ENCODE measurements at places on chromosomes 4 and X.

DNA sequence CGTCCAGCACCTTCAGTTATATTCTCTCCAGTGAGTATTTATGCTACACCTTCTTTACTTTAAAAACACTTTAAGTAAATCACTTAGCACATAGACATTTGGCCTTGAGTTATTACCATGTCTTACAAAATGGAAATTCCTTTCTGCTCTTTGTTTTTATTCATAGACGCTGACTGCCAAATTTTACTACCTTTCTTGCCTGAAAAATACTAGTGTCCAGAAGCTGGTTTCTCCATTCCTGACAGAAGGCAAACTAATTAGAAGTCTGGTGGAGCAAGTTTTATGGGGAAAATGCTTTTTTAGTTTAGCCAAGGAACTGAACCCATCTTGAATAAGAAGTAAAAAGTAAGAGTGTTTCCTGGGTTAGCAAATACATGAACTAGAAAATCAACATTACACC is 65.5 kb downstream of the SPATA18 start:
- no peak for DNase-seq

DNA sequence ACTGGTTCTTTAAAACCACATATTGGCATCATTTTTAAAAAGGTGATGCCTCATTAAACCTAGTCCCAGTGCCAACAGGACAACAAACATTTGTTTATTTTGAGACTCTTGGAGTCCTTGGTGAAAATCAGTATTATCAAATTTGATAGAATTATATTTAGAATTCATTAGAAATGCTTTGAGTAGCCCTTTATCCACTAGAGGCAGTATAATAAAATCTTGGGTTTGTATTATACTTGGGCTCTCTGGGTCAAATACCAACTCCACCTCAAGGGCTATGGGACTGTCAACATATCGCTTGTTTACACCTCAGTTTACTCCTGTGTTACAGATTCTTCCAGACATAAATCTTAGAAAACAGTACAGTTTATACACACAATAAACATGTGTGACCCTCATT is 335.7 kb upstream of the FSTL5 start:
- DNase-seq = no peak

- no peak for DNase-seq
Observed at GRCh38 chr4:83832110-83832825, 296.4 kb downstream of the GPAT3 start.

DNA sequence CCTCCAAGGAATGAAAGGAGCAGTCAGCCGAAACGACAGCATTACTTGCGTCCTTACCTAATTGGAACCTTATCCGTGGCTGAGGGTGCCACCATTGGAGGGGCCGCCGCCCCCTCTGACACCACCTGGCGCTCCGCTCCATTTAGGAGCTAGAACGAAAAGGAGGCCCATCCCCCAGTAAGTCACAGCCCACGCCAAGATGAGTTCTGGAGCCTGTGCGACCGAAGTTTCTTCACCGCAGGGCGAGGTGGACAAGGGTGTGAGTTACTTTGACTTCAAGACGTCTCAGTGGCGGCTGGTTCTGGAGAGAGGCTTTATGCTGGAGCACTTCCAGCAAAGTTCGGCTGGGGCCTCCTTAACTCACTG is 729 bp upstream of the IRF2 start:
- DNase-seq = peak; percentile 59

- DNase-seq = no peak
Observed at GRCh38 chr4:118114720-118115119, 80.4 kb downstream of the NDST3 start.

- no peak for DNase-seq
Observed at GRCh38 chr4:87185146-87185870, 35.1 kb downstream of the KLHL8 start.

- DNase-seq = no peak
Observed at GRCh38 chr4:166816890-166817289, 417.4 kb downstream of the SPOCK3 start.

GRCh38 chrX:114338870-114339269 is 245.0 kb upstream of the HTR2C start:
- no peak for DNase-seq

DNA sequence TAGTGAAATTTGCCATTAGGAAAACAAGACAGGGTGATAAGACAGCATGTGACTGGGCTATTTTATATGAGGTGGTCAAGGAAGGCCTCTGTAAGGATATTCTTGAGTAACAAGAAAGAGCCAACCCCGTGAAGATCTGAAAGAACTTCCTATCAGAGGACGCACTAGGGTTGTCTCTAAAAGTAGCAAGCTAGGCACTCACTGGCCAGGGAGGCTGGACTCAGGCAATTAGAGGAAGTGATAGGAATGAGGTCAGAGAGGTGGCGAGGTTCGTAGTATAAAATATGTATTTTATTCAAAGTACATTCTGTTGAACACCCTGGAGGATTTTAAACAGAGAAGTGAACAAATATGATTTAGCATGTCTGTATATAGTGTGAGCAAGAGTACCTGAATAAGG is 4.6 kb downstream of the BMPR1B start:
- no peak for DNase-seq

- DNase-seq = no peak
Observed at GRCh38 chrX:53288189-53288588, 6.8 kb upstream of the IQSEC2 start.

GRCh38 chrX:100928660-100929613 is at the start of gene XKRX:
Gene XKRX, minus strand, starts transcription at chrX:100928917. Its CDS starts 613 bp downstream, at chrX:100928304.
- DNase-seq = peak; percentile 49

GRCh38 chrX:67555578-67556203 is 11.9 kb downstream of the AR start:
- no peak for DNase-seq

- DNase-seq = peak; percentile 28
Observed at GRCh38 chrX:11423362-11423818, 130.2 kb downstream of the AMELX start.

GRCh38 chr4:48102303-48102702 is 31.7 kb downstream of the TXK start:
- DNase-seq = no peak

GRCh38 chr4:174152717-174153466 is 130.6 kb downstream of the FBXO8 start:
- no peak for DNase-seq

- DNase-seq = peak; percentile 18
Observed at GRCh38 chrX:147912093-147912801, 528 bp downstream of the FMR1 start.

- no peak for DNase-seq
Observed at GRCh38 chrX:13545726-13546125, 23.7 kb upstream of the EGFL6 start.

- no peak for DNase-seq
Observed at GRCh38 chr4:7429601-7430078, 5.1 kb downstream of the PSAPL1 start.

DNA sequence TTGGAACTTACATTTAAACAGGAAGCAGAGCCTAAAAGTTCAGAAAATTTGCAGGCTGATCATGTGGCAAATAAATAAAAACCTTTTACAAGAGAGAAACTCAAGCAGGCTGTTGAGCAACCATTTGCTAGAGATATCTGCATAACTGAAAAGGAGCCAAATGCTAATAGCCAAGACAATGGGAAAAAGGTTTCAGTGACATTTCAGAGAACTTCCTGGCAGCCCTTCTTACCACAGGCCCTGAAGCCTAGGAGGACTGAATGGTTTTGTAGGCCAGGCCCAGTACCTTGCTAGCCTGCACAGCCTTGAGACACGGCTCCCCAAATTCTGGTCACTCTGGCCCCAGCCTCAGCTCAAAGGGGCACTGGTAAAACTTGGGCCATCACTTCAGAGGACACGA is 945.1 kb downstream of the ADGRL3 start:
- no peak for DNase-seq

GRCh38 chr4:87339440-87339839 is 16.8 kb upstream of the HSD17B13 start:
- DNase-seq = no peak

DNA sequence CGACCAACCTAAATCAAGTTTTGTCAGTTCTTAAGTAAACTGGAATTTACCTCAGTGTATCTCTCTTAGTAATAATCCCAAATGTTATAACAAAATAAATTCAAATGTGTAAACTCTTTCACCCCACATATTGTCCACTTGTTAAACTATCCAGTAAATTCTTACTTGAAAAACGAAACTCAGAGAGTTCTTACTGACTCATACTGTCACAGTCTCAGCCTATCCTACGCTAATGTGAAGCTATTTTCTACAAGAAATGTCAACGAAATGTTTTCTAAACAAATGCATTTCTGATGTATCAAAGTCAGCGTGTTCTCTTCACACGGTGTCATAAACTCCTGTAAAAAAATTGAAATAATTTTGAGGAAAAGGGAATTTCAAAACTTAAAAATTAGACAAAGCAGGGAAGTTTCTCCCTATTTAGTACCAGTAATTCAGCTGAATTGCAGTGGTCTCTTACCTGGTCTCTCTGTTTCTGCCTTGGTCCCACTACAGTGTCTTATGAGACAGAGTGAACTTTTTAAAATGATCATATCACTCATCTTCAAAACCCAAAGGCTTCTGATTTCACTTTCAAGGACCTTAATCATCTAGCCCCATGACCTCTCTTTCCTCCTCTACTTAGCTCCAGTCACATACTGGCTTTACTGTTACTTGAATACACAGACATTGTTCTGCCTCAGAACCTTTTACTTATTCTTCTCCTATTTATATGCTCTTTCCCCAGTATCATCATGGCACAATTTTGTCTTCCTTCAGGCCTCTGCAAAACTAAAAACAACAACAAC is 63.3 kb downstream of the DCAF8L1 start:
- DNase-seq = no peak

DNA sequence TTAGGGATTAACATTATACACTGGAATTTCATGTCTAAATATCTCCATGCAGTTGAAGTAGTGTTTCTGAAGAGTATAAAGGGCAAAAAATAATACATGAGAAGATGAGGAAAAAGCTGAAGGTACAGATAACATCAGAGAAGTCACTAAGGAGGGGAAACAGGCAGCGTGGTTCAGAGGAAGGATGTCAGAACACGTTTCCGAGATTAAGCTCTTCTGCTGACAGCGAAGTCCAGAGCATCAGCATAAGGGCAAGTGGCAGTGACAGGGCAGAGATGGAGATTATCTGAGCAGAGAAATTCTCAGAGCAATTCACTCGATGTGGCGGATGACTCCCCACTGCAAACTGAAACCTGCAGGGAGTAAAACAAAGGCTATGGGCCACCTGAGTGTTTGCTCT is 443.2 kb upstream of the FRG1 start:
- DNase-seq = no peak

DNA sequence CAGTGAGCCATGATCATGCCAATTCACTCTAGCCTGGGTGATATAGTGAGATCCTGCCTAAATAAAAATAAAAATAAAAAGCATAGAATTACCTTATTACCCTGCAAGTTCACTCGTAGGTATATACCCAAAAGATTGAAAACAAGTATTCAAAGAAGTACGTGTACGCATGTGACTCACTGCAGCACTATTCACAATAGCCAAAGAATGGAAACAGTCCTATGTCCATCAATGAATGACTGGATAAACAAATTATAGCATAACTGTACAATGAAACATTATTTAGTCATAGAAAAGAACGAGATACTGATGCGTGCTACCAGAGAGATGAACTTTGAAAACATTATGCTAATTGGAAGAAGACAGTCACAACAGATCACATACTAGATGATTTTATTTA is 204.6 kb upstream of the DIAPH2 start:
- no peak for DNase-seq

DNA sequence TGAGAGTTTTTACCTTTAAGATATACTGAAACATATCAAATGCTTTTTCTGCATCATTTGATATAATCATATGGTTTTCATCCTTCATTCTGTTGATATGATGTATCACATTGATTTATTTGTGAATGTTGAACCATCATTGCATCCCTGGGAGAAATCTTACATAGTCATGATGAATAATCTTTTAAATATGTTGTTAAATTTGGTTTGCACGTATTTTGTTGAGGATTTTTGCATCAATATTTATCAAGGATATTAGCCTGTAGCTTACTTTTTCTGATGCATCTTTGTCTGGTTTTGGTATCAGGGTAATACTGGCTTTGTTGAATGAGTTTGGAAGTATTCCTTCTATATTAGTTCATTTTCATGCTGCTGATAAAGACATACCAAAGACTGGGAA is 541.4 kb downstream of the TLL1 start:
- no peak for DNase-seq

- no peak for DNase-seq
Observed at GRCh38 chrX:45747905-45748304, 547.2 kb upstream of the DIPK2B start.

GRCh38 chr4:80448056-80448455 is 112.5 kb downstream of the CFAP299 start:
- DNase-seq = no peak

DNA sequence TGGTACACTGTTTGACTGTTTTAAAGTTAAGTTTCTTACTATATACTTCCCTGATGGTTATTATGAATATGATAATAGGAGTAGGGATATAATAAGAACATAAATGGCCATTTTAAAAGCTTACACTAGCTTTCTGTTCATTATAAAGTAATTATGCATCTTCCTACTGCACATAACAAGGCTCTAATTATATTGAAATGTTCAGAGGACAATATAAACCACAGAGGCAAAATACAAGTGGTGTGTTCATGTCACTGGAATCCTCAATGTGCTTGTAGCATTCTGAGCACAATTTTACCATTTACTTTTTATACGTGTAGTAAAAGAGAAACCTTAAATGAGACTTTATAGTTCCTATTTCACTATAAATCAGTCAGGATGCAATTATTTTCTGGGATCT is 268.3 kb downstream of the TMA16 start:
- DNase-seq = no peak

DNA sequence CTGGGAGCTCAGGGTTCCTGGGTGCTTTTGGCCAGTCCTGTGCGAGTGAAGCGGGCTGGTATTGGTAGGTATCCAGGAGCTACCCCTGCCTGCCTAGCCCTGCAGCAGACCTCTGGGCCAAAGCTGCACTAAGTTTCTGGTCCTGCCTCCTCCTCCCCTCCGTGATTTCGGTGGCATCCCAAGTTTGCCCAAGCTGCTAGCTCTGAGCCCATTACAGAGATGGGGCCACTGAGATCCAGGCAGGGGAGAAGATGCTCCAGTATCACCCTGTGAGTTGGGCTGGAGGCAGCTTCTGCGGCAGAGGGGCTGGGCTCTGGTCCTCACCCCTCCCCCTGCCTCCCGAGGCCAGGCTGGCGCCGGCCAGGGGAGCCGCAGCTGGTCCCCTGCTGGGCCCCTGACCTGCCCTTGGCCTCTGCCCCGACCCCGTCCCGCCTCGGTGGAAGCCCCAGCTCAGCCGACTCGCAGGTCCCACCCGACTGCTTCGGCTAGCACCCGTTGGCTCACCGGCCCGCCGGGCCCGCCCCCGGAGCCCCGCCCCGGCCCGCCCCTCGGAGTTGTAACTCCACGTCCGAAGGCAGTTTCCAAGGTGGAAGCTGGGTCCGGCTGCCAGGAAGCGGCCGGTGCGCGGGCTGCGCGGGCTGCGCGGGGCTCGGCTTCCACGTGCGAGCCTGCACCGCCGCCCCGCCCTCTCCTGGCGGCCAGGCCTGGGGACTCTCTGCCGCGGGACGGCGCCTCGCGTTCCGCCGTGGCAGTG is at the start of gene DUSP9:
TSS of gene DUSP9 (plus strand) at position 584 of the 754 bp plus-strand sequence. CDS start 751 bp downstream, outside the sequence.
- no peak for DNase-seq

All from GM13976 (cell line).